ENCODE measurements at places on chromosomes 6 and 20. TPM values are rescaled to one million over a fixed set of nuclear protein-coding genes. Genes with fewer than 3 reads are reported as not detected.

DNA sequence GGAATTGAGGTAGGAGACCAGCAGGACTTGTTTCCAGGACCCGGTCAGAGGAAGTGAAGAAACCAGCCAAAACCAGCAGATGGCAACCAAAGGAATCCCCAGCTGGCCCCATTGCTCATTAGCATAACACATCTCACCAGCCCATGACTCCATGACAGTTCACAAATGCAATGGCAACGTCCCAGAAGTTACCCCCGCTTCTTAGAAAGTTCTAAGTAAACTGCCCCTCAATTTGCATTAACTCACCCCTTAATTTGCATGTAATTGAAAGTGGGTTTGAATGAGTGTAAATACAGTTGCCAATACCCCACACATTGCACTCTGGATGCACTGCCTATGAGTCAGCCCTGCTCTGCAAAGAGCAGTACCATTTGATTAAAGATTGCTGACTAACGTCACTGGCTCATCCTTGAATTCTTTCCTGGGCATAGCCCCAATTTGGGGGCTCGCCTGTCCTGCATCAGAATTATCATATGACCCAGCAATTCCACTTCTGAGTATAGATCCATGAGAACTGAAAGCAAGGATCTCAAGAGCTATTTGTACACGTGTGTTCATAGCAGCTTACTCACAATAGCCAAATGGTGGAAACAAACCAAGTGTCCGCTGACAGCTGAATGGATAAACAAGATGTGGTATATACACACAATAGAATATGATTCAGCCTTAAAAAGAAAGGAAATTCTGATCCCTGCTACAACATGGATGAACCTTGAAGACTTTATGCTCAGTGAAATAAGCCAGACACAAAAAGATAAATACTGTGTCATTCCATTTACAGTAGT is 36.4 kb downstream of the MYLK4 start:
- H3K4me1 ChIP-seq = no peaks in the 10 kb centered on the region
- no peak for DNase-seq
- H3K27me3 ChIP-seq = peaks cover 6% of the 10 kb centered on the region
- H3K4me3 ChIP-seq = no peak overlapping the region
- H3K36me3 ChIP-seq = no peaks in the 10 kb centered on the region

DNA sequence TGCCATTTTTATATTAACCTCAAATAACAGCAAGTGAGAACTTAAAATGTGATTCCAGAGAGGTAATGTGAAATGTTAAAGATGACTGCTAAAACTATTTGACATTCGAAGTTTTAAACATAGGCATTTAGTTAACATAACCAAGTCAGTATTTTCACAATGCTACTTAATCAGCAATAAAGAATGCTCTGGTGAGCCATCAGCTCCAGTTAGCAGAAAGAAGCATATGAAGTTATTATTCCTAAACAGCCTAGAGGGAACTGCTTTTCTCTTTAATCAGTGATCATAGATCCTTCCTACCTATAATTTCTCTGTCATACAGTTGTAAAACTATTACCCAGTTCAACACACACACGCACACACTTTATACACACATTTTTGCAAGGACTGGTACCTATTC is 60.1 kb downstream of the MMS22L start:
- no peak overlapping the region for H3K27ac ChIP-seq
- no peaks in the 10 kb centered on the region for H3K27me3 ChIP-seq
- peaks cover 10% of the 10 kb centered on the region for H3K36me3 ChIP-seq
- no peaks in the 10 kb centered on the region for H3K4me1 ChIP-seq
- DNase-seq = no peak

GRCh38 chr20:54103067-54103761 is 32.8 kb upstream of the BCAS1 start:
- peak; percentile 61 for DNase-seq
- H3K27ac ChIP-seq = no peak overlapping the region
- no peaks in the 10 kb centered on the region for H3K4me1 ChIP-seq
- no peak overlapping the region for H3K4me3 ChIP-seq
- peaks cover 17% of the 10 kb centered on the region for H3K27me3 ChIP-seq
- no peaks in the 10 kb centered on the region for H3K36me3 ChIP-seq

GRCh38 chr20:4283016-4283415 is 267.7 kb upstream of the RNF24 start:
- H3K27ac ChIP-seq = no peak overlapping the region
- no peak for DNase-seq
- no peak overlapping the region for H3K4me3 ChIP-seq
- peaks cover 2% of the 10 kb centered on the region for H3K27me3 ChIP-seq

GRCh38 chr6:109349419-109349987 is 32.8 kb downstream of the CD164 start:
- H3K4me1 ChIP-seq = peaks cover 13% of the 10 kb centered on the region
- DNase-seq = no peak
- no peak overlapping the region for H3K27ac ChIP-seq
- H3K27me3 ChIP-seq = no peaks in the 10 kb centered on the region
- no peak overlapping the region for H3K4me3 ChIP-seq
- H3K36me3 ChIP-seq = peaks cover 27% of the 10 kb centered on the region

GRCh38 chr20:46213946-46214823 is 94.1 kb downstream of the CDH22 start:
- H3K27me3 ChIP-seq = peaks cover 4% of the 10 kb centered on the region
- H3K4me1 ChIP-seq = no peaks in the 10 kb centered on the region

- no peak overlapping the region for H3K27ac ChIP-seq
- H3K4me3 ChIP-seq = no peak overlapping the region
- no peaks in the 10 kb centered on the region for H3K36me3 ChIP-seq
- H3K27me3 ChIP-seq = no peaks in the 10 kb centered on the region
- H3K4me1 ChIP-seq = no peaks in the 10 kb centered on the region
These were observed 85.3 kb upstream of the BHLHE23 start for GRCh38 chr20:63091901-63092659.

DNA sequence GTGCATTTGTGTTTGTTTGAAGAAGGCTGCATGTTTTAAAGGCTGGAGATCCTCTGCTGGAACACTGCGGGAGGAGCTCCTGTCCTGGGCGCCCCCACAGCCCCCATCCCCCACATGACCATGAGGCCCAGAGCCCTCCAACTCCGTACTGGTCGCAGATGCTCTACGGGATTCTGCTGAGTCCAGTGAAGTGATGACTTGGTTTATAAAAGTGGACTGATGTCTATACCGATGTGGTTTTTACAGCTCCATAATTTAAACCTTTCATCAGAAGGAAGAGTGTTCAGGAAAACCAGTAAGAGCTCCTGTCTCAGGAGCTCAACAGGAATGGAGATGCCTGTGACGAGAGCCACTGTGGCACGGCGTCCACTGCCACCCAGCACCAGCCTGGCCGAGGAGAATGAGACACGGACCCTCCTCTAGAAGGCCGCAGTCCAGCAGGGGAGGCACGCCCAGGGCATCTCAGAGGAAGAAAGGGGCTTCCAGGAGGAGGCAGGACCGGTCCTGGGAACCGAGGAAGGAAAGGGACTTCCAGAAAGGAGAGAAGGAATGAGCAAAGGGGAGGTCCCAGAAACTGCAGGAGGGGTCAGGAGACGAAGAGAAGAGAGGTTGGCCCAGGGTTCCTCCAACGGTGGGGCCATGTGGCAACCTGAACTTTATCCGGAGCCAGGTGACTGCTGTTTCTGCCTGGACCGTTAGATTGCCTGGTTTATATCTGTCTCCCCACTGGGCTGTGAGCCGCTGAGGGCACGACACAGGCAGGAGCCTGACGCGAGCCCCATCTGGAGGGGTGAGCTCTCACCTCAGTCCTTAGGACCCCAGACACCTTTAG is 26.9 kb downstream of the BFSP1 start:
- DNase-seq = peak; percentile 23
- H3K27ac ChIP-seq = peak overlapping the region; percentile 86
- no peaks in the 10 kb centered on the region for H3K36me3 ChIP-seq
- peak overlapping the region; percentile 81 for H3K4me3 ChIP-seq

DNA sequence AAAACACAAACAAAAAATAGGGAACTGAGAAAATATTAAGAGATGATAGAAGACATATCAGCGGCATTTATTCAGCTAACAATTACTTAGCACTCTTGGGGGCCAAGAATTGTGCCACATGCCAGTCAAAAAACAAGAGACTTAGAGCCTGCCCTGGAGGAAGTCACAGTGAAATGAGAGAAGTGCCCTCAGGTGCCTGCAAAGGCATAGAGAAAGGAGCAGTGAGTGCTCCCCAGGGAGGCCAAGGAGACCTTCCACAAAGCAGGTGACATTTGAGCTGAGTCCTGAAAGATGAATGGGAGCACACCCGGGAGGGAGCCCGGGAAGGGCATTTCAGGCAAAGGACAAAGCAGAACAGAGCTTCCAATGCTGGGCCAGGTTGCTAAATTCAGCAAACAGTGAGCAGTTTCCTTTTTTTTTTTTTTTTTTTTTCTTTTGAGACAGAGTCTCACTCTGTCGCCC is 184.7 kb upstream of the JARID2 start:
- H3K27ac ChIP-seq = no peak overlapping the region
- H3K27me3 ChIP-seq = no peaks in the 10 kb centered on the region
- no peak overlapping the region for H3K4me3 ChIP-seq
- peaks cover 13% of the 10 kb centered on the region for H3K4me1 ChIP-seq
- no peak for DNase-seq
- no peaks in the 10 kb centered on the region for H3K36me3 ChIP-seq

- no peaks in the 10 kb centered on the region for H3K27me3 ChIP-seq
- no peak overlapping the region for H3K4me3 ChIP-seq
- H3K36me3 ChIP-seq = peaks cover 3% of the 10 kb centered on the region
- H3K27ac ChIP-seq = no peak overlapping the region
- no peak for DNase-seq
These were observed 324.2 kb upstream of the RUNX2 start for GRCh38 chr6:45003961-45004360.

GRCh38 chr20:17395729-17396128 is 135.4 kb downstream of the BFSP1 start:
- H3K4me1 ChIP-seq = no peaks in the 10 kb centered on the region
- peaks cover 11% of the 10 kb centered on the region for H3K27me3 ChIP-seq
- H3K27ac ChIP-seq = no peak overlapping the region
- H3K36me3 ChIP-seq = no peaks in the 10 kb centered on the region

DNA sequence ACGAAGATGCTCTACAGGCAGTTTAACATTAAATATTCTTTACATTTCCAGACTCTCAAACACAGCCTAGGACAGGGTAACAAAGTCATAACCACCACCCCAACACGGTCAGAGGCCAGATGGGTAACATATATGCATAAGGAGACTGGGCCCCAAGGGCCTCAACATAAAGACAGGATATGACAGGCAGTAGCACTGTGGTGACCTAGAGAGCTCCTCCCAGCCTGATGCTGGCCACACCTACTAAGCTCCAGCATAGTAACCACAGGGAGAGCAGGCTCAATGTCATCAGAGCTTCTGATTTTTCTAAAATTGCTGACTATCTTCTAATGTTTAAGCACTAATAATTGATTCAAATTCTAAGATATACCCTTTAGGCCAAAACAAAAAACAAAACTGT is 21.7 kb downstream of the SMLR1 start:
- no peaks in the 10 kb centered on the region for H3K36me3 ChIP-seq
- H3K4me1 ChIP-seq = peaks cover 7% of the 10 kb centered on the region
- no peak overlapping the region for H3K27ac ChIP-seq
- no peaks in the 10 kb centered on the region for H3K27me3 ChIP-seq
- DNase-seq = peak; percentile 29

DNA sequence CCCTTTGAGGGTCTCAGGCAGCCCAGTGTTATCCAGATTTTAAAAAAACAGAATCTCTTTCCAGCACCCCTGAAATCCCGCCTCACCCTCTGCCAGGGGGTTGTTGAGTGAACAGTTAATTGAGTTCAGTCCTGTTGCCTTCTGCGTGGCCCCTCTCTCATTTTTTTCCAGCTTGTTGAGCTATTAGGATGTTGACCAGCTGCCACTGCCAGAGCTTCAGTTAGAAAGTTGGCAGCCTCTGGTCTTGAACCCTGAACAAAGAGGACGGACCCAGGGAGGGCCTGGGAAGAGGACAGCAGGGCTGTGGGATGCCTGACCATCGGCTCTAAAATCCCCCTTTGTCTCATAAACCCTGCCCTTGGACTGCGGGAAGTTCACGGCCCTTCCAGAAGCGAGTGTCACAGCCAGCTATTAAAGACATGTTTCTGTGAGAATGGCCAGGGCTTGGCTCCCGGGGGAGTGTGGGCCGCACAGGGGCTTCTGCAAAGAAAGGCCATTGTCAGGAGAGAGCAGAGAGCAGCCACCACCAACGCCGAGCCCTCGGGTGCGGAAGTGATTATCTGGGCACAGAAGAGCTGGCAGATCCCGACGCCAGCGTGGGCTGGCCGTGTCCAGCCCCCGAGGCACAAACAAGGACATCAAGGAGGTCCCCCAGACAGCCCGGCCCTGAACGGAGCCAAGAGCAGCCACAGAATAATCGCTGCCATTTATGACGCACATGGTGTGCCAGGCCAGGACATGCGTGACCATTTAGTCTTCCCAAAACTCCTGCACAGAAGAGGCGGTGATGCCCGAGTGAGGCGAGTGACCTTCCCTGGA is 189.0 kb downstream of the ANKRD60 start:
- H3K27me3 ChIP-seq = peaks cover 2% of the 10 kb centered on the region
- H3K4me3 ChIP-seq = no peak overlapping the region
- no peaks in the 10 kb centered on the region for H3K4me1 ChIP-seq
- H3K27ac ChIP-seq = no peak overlapping the region

GRCh38 chr6:116298273-116298672 is 18.5 kb upstream of the TSPYL1 start:
- no peak for DNase-seq
- no peak overlapping the region for H3K27ac ChIP-seq
- H3K36me3 ChIP-seq = no peaks in the 10 kb centered on the region
- no peak overlapping the region for H3K4me3 ChIP-seq
- peaks cover 6% of the 10 kb centered on the region for H3K27me3 ChIP-seq

DNA sequence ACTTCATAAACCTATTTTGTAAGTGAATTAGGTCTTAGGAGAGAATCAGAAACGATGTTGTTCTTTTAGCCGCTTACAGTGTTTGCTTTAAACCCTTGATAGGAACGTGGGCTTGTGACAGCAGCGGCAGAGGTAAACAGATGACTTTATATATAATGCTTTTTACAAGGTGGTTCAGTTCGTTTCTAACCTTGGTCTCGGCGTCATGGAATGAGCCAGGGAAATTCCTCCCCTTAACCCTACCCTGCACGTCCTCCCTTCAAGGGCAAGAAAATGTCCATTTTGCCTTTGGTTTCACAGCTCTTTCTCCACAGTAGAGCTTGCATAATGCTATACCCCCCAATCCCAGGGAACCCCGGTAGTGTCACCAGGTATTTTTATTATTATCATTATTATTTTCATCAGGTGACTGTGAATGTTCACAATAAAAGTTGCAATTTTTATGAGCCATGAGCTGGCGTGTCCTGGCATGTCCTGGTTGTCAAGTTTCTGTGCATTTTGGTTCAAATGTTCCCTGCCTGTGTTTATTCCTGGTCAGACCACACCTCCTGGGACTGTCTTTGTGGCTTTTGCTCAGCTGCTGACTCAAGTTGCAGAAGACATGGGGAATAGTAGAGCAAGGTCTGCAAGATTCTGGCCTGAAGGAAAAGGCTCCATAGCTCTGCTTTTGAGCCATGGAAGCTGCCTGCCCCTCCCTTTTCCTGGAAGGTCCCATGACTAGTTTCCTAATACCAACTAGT is 112.8 kb upstream of the BMP2 start:
- H3K27ac ChIP-seq = no peak overlapping the region
- H3K36me3 ChIP-seq = peaks cover 2% of the 10 kb centered on the region
- no peaks in the 10 kb centered on the region for H3K4me1 ChIP-seq
- no peaks in the 10 kb centered on the region for H3K27me3 ChIP-seq
- no peak overlapping the region for H3K4me3 ChIP-seq

The SRF gene
- 61.9 TPM for total RNA-seq

The RIMS1 gene
- not detected for total RNA-seq

The CLPSL1 gene
- not detected for total RNA-seq

The LTA gene
- 1,021 TPM for total RNA-seq

The ERVFRD-1 gene
- not detected for total RNA-seq

The MYBL2 gene
- total RNA-seq = 95.1 TPM

The BACH2 gene
- total RNA-seq = 68.1 TPM

Data from activated T-helper 1 cell treated with anti-CD3 and anti-CD28 coated beads, Interleukin-12 subunit alpha, Interleukin-12 subunit beta, Interleukin-2, Interleukin-4 antibody, amounts not matched to agents 30 ng/mL and 10 ng/mL and 1 ng/mL, durations not matched to agents 14 hours and 24 hours and 36 hours (primary cell).